Kidney (tissue), 22 donors: ENCODE measurements at places on chromosomes 11 and 22. TPM values are rescaled to one million over a fixed set of nuclear protein-coding genes. Genes with fewer than 3 reads are reported as not detected.

MCAT gene
- 24.8 TPM for total RNA-seq

SLC25A18 gene
- 0.41 TPM for total RNA-seq

DNAJB13 gene
- 4.3 TPM for total RNA-seq

MMP11 gene
- 4.4 TPM for total RNA-seq

- no peak for DNase-seq
- H3K4me1 ChIP-seq: no peaks in the 10 kb centered on the region
- H3K36me3 ChIP-seq: no peaks in the 10 kb centered on the region
- no peaks in the 10 kb centered on the region for H3K27me3 ChIP-seq
- no peak overlapping the region for H3K27ac ChIP-seq
These were observed 1684.7 kb upstream of the RAG2 start for GRCh38 chr11:38282718-38283117.

DNA sequence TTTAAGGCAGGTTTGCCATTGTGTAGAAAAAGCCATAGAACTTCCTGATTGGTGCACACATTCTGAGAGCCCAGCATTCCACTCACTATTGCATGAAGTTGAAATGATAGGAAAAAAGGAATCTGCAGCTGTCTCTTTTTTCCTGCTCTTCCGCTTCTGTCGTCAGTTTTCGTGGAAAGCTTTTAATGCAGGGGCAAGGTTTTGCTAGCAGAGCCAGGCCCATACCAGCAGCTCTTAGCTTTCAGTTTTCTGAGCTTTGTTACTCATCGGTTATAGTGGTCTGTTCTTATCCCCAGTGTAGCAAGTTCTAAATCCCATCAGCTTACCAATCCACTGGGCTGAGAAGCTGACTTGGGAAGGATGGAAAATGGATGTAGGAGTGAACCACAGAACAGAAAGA, 162.9 kb upstream of the TTC12 start:
- H3K4me3 ChIP-seq: no peak overlapping the region
- H3K27ac ChIP-seq: no peak overlapping the region
- H3K36me3 ChIP-seq: no peaks in the 10 kb centered on the region
- no peak for DNase-seq
- H3K4me1 ChIP-seq: no peaks in the 10 kb centered on the region

- H3K4me1 ChIP-seq: peaks cover 8% of the 10 kb centered on the region
- no peak overlapping the region for H3K27ac ChIP-seq
- no peaks in the 10 kb centered on the region for H3K27me3 ChIP-seq
- H3K4me3 ChIP-seq: no peak overlapping the region
- H3K36me3 ChIP-seq: peaks cover 37% of the 10 kb centered on the region
- DNase-seq: no peak
These were observed 80.5 kb upstream of the ADSL start for GRCh38 chr22:40265783-40266182.
